ENCODE measurements at places on chromosomes 7 and 10.

- DNase-seq, result no peak
Observed at GRCh38 chr7:25515633-25516275, 287.5 kb upstream of the NPVF start.

- DNase-seq, result no peak
Observed at GRCh38 chr7:44390701-44391100, 65.3 kb upstream of the CAMK2B start.

DNA sequence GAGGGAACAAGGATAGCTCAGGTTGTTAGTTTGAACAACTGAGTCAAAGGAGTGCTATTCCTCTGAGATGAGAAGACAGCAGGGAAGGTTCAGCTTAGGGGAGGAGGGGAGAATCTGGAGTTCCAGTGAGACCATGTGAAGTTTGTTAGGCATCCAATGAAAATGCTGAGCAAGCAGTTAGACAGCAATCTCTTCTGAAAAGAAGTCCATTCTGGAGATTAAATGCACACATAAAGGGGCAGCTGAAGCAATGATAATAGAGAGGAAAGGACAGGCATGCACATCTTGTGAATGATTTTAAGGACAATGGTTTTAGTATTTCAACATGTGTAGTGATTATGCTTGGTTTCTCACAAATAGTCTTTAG is 89.7 kb upstream of the GHITM start:
- no peak for DNase-seq

GRCh38 chr7:1367501-1368183 is 91.6 kb downstream of the MICALL2 start:
- no peak for DNase-seq

- no peak for DNase-seq
Observed at GRCh38 chr10:108597031-108597430, 1326.3 kb downstream of the XPNPEP1 start.

DNA sequence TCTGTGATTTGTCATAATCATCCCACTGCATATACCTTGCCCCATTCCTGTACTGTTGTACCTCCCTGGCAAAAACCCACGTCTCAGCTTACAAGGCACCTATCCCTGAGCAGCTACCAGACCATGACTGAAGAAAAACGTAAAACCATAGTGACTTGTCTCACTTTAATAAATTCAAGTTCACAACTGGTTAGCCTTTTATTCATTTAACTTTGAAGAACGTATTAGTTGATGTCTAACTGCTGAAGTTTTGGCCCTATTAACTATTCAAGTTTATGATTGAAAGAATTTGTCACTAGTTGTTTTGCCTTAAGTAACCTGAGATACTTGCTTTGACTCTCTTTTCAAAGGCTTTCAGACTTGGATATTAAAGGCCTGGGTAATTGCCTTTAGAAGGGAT is 59.7 kb downstream of the GALNT11 start:
- no peak for DNase-seq

DNA sequence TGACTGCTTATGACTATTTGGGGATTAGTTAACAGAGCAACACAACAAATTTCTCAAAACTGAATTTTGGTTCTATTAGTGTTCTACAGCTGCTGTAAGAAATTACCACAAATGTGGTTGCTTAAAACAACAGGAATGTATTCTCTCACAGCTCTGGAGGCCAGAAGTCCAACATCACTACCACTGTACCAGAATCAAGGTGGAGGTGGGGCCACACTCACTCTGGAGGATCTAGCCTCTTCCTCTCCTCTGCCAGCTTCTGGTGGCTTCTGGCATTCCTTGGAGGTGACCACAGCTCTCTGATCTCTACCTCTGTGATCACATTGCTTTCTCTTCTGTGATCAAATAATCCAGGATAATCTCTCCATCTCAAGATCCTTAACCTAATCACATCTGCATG is 194.7 kb upstream of the BMPER start:
- DNase-seq, result no peak

DNA sequence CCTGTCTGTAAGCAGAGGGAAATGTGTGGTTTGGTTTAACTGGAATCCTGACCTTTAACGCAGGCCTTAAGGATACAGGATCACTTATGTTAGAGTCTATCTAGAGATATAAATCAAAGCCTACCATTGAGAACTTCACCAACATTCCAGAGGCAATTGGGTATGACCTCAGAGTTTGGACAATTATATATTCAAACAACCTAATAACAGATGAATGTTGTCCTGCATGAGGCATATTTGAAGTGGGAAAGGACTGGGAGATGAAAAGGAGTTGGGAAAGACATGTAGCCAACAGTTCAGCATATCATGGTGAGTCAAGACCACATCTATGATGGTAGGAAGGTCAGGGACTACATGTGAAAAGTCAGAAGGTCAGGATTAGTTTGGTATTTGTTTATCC is 274.2 kb downstream of the DOCK4 start:
- DNase-seq, result no peak

GRCh38 chr7:148457310-148457921 is 133.2 kb upstream of the C7orf33 start:
- no peak for DNase-seq

GRCh38 chr7:47355684-47356083 is 226.2 kb downstream of the TNS3 start:
- no peak for DNase-seq
